ENCODE measurements at places on chromosomes 3 and 15.

GRCh38 chr3:151309566-151309965 is 7.1 kb downstream of the GPR87 start:
- no peak for DNase-seq

DNA sequence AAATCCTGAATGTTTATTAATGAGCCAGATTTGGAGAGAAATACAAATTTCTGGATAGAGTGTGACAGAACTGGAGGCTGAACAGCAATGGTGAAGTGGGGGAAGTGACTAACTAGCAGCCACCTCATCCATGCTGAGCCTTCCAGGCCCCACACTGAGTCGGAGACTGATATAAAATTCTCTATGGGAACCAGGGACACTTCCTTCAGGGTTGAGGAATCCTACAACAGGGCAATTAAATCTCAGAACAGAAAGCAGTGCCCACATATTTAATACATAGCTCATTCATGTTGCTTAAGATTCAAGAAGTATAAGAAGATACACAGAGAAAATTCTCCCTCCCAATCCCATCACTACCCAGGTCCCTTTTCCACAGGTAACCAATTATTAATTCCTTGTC is 49.3 kb downstream of the HACD2 start:
- peak; percentile 63 for DNase-seq

GRCh38 chr15:49530092-49530491 is 90.5 kb downstream of the FAM227B start:
- DNase-seq, result peak; percentile 17

DNA sequence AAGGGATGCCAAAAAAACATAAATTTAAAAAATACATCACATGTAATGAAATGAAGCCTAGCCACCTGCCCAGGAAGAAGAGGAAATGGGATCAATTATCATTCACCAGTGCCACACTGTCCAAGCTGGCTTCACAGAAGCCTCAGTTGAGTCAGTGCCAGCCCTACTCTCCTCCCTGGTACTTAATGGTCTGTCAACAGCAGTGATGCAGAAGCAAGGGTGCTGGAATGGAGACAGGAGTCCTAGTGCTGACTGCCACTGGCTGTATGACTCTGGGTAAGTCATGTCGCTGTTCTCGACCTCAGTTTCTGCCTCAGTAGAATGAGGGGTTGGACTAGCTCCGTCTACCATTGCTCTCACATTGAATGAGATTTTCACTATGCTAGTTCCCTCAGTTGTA is 78.5 kb upstream of the LARS2 start:
- DNase-seq, result no peak

DNA sequence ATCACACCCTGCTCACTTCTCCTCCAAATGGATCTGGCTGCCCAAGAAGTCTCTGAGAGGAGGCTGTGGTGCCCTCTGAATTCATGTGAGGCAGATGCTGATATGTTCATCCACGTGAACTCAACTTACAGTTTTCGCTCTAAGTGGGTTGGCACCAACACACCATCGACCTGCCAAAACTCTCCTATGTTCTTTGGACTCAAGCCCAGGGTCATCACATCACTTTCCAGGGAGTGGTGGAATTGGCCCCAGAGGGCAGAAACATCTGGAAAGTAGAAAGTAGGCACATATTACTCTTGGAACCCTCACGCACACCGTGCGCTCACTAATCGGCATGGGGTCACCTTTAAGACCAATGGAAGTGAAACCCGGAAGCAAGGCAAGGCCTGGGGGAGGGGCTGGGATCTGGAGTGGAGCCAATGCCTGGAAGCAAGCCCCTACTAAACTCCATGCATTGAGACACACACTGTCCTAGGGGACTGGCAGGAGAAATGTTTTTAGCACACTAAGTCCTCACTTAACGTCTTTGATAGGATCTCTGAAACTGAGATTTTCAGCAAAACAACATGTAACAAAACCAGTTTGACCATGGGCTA is 41.4 kb downstream of the SSUH2 start:
- DNase-seq, result no peak

DNA sequence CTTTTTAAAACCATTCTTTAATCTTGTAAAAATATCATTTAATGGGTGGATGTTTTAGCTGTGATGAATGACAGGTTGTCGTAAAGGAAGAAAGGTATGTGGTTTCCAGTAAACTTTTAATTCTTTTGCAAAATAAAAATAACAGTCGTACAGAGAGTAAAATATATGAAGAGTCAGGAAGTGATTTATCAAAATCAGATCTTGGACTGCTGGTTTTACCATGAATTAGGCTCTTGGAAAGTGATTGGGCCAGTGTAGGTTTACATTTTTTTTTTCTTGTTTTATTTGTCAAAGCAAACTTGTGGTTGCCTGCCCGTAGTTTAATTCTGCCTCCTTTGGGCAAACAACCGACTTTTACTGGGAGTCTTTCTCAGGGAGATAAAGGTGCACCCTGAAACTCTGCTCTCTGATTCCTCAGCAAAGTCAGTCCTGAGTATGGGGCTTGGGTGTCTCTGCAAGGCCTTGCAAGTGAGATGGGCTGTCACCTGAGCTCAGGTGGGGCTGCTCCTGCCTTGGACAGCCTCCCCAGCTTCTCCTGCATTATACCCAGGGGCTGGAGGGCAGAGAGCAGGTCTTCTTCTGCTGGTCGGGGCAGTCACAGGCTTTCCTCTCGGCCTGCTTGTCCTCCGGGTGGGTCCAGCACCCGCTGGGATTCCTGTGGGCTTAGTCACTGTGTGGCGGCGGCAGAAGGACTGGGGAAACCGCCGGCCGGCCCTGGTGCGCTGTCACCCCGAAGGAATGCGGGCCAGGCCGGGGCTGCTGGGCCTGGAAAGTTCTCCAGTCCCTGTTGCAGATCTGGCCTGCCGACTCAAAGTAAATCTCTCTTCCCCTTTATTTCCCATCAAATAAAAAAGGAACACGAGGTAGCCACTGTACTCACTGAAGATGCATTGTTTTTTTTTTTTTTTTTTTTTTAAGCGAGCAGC is 79.0 kb downstream of the IGF1R start:
- peak; percentile 65 for DNase-seq

GRCh38 chr15:61524086-61524485 is 295.0 kb upstream of the RORA start:
- DNase-seq, result no peak
